ENCODE measurements at places on chromosomes 2 and 18. TPM values are rescaled to one million over a fixed set of nuclear protein-coding genes. Genes with fewer than 3 reads are reported as not detected.

DOK6 gene
- polyA plus RNA-seq = 5.7 TPM

TSPYL6 gene
- polyA plus RNA-seq = 0.06 TPM

GRCh38 chr2:104538077-104538476, 315.8 kb upstream of the POU3F3 start:
- peak; percentile 32 for DNase-seq

GRCh38 chr18:44543387-44543786, 137.3 kb upstream of the SETBP1 start:
- DNase-seq = no peak

GRCh38 chr2:160499865-160500264, 6.3 kb upstream of the RBMS1 start:
- DNase-seq = no peak

- DNase-seq = no peak
Measured at GRCh38 chr2:167653131-167653530, 594.3 kb downstream of the STK39 start.

All from small intestine (tissue), 16 donors.